ENCODE measurements at places on chromosomes 3 and 15. TPM values are rescaled to one million over a fixed set of nuclear protein-coding genes. Genes with fewer than 3 reads are reported as not detected.

- no peaks in the 10 kb centered on the region for H3K27me3 ChIP-seq
- H3K36me3 ChIP-seq, result no peaks in the 10 kb centered on the region
- H3K4me3 ChIP-seq, result no peak overlapping the region
- no peak for DNase-seq
These were observed 3.4 kb downstream of the PP2D1 start for GRCh38 chr3:20008646-20009045.

DNA sequence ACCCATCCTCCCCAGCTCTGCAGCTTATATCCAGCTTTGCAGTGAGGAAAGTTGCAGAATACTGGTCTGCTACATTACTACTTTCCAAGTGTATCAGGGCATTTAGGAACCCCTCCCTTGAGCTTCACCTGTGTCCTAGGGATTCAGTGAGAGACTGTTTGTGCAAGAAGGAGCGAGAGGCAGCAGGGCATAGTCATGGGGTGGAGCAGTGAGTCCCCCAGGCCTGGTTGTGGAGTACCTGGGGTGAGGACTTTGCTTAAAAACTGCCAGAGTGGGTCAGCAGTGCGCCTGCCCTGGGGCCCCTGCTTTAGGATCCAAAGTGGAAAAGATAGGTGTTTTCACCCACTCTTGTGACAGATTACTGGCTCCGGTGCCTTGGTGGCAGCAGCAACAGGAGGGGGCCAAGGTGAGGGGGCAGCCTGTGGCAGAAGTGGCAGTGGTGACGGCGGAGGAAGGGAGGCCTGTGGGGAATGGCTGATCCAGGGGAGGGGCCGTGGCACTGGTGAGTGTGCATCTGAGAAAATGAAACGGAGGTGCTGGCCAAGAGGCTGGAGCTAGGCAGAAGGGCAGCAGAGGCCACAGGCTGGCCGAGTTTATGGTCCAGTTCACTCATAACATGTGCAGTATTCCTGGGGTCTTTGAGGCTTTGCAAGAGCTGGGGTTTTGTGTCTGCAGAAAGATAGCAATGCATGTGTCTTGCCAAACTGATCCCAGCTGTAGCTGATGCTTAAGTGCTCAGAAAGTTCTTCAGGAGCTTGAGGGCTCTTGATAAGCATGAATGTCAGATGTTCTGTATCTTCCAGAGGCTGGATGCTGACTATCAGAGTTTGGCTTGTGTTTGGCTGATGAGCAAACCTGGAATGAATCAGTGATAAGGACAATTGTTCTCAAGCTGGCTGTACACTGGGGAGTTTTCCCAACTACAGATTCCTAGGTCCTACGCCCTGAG, 43.4 kb downstream of the GOLGA6A start:
- H3K4me3 ChIP-seq, result no peak overlapping the region
- H3K36me3 ChIP-seq, result no peaks in the 10 kb centered on the region
- H3K27me3 ChIP-seq, result no peaks in the 10 kb centered on the region
- no peak for DNase-seq
- peaks cover 9% of the 10 kb centered on the region for H3K4me1 ChIP-seq

DNA sequence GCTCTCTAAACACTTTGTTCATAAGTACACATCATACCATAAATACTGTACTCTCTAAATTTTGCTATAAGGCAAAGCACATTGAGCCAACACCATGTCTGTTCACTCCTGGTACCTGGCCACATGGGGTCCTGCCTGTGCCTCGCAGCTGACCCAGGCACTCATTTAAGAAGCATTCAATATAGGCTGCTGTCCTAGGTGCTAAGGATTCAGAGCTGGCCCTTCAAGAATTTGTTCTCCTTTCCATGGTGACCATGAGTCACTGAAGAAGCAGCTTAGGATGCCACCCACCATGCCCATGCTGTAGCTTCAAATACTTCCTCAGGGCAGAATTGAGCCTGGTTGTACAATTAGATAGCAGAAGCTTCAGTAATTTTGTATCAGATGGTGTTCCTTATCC, 119.2 kb upstream of the ZBED2 start:
- H3K27ac ChIP-seq, result no peak overlapping the region
- H3K4me1 ChIP-seq, result peaks cover 18% of the 10 kb centered on the region
- H3K4me3 ChIP-seq, result no peak overlapping the region
- H3K27me3 ChIP-seq, result no peaks in the 10 kb centered on the region
- H3K36me3 ChIP-seq, result no peaks in the 10 kb centered on the region

- H3K4me3 ChIP-seq, result no peak overlapping the region
- no peak for DNase-seq
- H3K36me3 ChIP-seq, result no peaks in the 10 kb centered on the region
These were observed 48.2 kb downstream of the ANO10 start for GRCh38 chr3:43573576-43573975.

FOXB1 gene
- total RNA-seq, result not detected

VPS39 gene
- 40.1 TPM for total RNA-seq

HYAL1 gene
- total RNA-seq, result 6.1 TPM

DHFR2 gene
- 1.8 TPM for total RNA-seq
